ENCODE measurements at places on chromosomes 7 and 10. TPM values are rescaled to one million over a fixed set of nuclear protein-coding genes. Genes with fewer than 3 reads are reported as not detected.

DNA sequence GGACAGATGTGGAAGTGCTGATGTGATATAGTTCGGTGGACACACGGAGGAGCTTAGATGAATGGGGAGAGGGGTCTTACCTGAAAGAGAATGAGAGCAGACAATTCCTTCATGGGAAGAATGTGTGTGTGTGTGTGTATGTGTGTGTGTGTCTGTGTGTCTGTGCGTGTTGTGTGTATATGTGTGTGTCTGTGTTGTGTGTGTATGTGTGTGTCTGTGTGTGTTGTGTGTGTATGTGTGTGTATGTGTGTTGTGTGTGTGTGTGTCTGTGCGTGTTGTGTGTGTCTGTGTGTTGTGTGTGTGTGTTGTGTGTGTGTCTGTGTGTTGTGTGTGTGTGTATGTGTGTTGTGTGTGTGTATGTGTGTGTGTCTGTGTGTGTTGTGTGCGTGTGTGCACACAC is 104.2 kb downstream of the FAM204A start:
- DNase-seq, result no peak
- H3K4me3 ChIP-seq, result no peak overlapping the region
- H3K27ac ChIP-seq, result no peak overlapping the region
- H3K36me3 ChIP-seq, result no peaks in the 10 kb centered on the region
- peaks cover 4% of the 10 kb centered on the region for H3K27me3 ChIP-seq

- H3K36me3 ChIP-seq, result no peaks in the 10 kb centered on the region
- no peak overlapping the region for H3K27ac ChIP-seq
- no peaks in the 10 kb centered on the region for H3K4me1 ChIP-seq
- no peak overlapping the region for H3K4me3 ChIP-seq
- peak; percentile 27 for DNase-seq
Observed at GRCh38 chr10:84308481-84309304, 19.7 kb upstream of the CCSER2 start.

GRCh38 chr10:2509081-2509531 is 558.2 kb upstream of the PFKP start:
- H3K27ac ChIP-seq, result no peak overlapping the region
- H3K27me3 ChIP-seq, result no peaks in the 10 kb centered on the region
- no peak for DNase-seq
- no peaks in the 10 kb centered on the region for H3K36me3 ChIP-seq
- no peak overlapping the region for H3K4me3 ChIP-seq

Gene TRIM73
- total RNA-seq, result 1.3 TPM

DNA sequence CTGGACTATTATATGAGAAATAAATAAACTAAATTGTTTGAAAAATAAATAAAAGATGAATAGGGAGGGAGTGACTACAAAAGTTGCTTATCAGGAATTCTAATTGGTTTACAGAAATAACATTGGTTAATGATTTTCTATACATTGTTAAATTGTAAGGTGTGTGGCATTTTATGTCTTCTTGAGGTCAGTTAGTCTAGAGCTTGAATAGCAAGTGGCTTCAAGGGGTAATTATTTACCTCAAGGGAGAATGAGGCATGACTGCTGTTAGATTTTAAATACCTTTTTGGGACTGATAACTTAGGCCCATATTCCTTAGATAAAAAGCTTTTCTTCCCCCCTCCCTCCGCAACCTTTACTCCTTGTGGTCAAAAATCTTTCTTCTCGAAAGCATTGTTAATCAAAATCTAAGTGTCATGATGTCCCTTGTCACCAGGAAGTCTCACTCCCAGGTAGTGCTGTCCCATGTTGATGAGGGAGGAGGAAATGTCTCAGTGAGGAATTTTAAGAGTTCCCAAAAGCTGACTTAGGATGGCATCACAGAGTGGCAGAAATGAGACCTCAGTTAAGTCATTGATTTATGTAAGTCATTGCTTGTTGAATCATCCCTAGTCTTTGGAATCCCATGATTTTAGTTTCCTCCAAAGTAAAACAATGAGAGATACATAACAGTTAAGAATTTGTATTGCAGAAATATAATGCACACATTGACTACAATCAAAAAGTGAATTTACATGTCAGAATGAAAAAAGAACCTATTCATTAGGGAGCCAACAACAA is 71.5 kb downstream of the MAPK8 start:
- no peaks in the 10 kb centered on the region for H3K27me3 ChIP-seq
- H3K36me3 ChIP-seq, result no peaks in the 10 kb centered on the region
- no peaks in the 10 kb centered on the region for H3K4me1 ChIP-seq
- no peak overlapping the region for H3K4me3 ChIP-seq
- H3K27ac ChIP-seq, result no peak overlapping the region

Gene LRGUK
- 0.42 TPM for total RNA-seq

Gene LEP
- total RNA-seq, result 0.05 TPM

DNA sequence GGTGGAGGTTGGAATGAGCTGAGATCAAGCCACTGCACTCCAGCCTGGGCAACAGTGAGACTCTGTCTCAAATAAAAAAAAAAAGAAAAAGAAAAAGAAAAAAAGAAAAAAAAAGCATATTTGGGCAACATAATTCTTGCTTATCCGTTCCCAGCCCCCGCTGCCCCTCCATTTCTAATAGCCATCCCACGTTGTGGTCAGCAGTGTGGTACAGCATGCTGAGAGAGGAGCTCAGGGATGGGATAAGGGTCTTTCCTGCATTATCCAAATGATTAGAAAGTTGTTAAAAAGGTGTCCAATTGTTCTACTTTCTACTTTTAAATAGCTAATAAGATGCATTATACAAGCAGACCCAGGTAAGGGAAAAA is 104.9 kb upstream of the ZNF92 start:
- no peak overlapping the region for H3K27ac ChIP-seq
- no peak overlapping the region for H3K4me3 ChIP-seq
- no peaks in the 10 kb centered on the region for H3K36me3 ChIP-seq

DNA sequence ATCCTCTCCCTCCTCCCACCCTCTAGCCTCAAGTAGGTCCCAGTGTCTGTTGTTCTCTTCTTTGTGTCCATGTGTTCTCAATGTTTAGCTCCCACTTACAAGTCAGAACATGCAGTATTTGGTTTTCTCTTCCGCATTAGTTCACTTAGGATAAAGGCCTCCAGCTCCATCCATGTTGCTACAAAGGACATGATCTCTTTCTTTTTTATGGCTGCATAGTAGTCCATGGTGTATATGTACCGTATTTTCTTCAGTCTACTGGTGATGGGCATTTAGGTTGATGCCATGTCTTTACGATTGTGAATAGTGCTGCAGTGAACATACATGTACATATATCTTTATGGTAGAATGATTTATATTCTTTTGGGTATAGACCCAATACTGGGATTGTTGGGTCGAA is 1.6 kb upstream of the GOT1 start:
- no peak overlapping the region for H3K4me3 ChIP-seq
- no peak overlapping the region for H3K27ac ChIP-seq
- H3K4me1 ChIP-seq, result peaks cover 11% of the 10 kb centered on the region
- H3K36me3 ChIP-seq, result no peaks in the 10 kb centered on the region
- no peaks in the 10 kb centered on the region for H3K27me3 ChIP-seq
- DNase-seq, result no peak

- no peak overlapping the region for H3K4me3 ChIP-seq
- DNase-seq, result no peak
- no peaks in the 10 kb centered on the region for H3K27me3 ChIP-seq
- H3K36me3 ChIP-seq, result no peaks in the 10 kb centered on the region
Observed at GRCh38 chr10:55979203-55979602, 381.9 kb downstream of the ZWINT start.

DNA sequence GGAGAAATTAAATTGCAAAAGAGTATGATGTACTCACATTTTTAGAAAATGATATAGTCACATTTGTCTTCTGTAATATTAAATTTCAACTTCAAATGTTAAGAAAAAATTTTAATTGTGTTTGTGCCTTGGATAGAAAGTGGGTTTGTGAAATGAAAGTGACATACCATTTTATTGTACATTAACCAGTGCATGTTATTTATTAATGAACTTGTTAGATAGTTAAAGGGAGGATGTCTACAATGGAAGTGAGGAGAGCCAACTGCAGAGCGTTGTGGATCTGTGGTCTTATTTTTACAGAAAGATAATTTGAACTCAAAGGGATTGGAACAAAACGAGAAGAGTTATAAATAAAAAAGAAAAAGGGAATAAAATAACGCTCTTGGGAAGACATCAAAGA is 291.7 kb downstream of the ARL4A start:
- H3K36me3 ChIP-seq, result no peaks in the 10 kb centered on the region
- H3K4me3 ChIP-seq, result no peak overlapping the region
- H3K27me3 ChIP-seq, result no peaks in the 10 kb centered on the region
- DNase-seq, result no peak
- H3K27ac ChIP-seq, result no peak overlapping the region

Gene SUN3
- 1.1 TPM for total RNA-seq

- H3K27ac ChIP-seq, result no peak overlapping the region
- no peak for DNase-seq
- H3K4me1 ChIP-seq, result peaks cover 12% of the 10 kb centered on the region
- H3K4me3 ChIP-seq, result no peak overlapping the region
- peaks cover 12% of the 10 kb centered on the region for H3K36me3 ChIP-seq
Observed at GRCh38 chr10:71719042-71719441, 536 bp downstream of the C10orf105 start.
